T follicular helper cell (primary cell): ENCODE measurements at places on chromosomes 5 and 9.
A peak's percentile ranks its signal among the peaks of the same experiment; 100 is the strongest.

GRCh38 chr5:179115307-179115706 is 55.1 kb downstream of the ZNF354C start:
- no peak for DNase-seq

GRCh38 chr5:34717426-34718327 is 61.5 kb downstream of the RAI14 start:
- DNase-seq, result no peak

- no peak for DNase-seq
Measured at GRCh38 chr5:67013719-67014118, 182.9 kb downstream of the CD180 start.

DNA sequence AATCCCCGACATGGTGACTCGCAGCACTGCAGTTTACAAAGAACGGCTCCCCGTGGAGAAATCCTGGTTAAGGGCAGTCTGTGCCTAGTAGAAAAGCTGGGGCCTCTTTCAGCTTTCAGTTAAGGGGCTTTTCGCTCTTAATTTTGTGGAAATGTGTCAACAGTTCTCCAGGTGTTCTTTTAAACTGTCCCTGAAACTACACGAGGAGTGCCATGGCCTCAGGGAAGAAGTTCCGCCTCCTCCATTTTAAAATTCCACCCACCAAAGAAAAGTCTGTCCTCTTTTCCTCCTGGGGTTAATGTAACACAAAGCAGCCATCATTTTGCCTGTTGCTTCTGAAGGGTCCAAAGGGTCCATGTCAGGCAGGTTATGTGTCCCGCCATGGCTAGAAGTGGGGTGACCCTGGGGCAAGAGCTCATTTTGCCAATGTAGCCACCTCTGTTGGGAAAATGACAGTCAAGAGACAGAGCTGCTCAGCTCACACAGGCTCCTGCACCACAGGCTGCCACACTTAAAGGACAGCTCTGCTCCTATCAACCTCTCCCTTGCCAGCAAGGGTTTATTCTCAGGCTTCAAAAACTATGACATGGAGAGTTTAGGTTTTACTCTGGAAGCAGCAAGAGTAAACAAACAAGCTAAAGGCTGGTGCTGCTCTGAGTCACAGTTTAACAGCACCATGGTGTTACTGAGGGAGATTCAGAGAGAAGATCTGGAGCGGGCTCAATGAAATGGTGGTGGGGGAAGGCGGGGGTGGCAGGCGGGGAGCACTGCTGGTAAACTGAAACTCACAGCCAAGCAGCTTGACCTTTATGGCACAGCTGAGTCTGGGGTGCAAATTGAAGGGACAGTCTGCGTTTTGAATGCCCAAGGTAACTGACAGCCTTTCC is 3.2 kb downstream of the WHRN start:
- no peak for DNase-seq

GRCh38 chr5:89956838-89957237 is 452.7 kb downstream of the CETN3 start:
- no peak for DNase-seq

DNA sequence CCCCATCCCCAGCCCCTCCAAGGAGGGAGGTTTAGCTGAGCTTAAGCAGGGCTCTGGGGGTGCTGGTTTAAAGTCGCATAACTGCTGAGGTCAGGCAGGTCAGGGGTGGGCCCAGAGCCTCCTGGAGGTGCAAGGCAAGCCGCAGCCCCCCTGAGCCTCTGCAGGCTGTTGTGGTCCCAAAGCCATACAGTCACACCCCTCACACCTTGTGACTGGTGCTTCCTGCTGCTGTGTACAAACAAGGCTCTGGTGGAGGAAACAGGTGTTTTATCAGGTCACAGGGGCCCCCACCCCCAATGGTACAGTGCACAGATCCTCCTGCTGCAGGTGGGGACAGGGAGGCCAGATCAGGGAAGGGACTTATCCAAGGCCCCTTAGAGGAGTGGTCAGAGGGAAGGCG is 8.0 kb downstream of the TCF7 start:
- DNase-seq, result peak; percentile 58

- DNase-seq, result no peak
Measured at GRCh38 chr9:125746774-125747052, 460 bp upstream of the PBX3 start.

DNA sequence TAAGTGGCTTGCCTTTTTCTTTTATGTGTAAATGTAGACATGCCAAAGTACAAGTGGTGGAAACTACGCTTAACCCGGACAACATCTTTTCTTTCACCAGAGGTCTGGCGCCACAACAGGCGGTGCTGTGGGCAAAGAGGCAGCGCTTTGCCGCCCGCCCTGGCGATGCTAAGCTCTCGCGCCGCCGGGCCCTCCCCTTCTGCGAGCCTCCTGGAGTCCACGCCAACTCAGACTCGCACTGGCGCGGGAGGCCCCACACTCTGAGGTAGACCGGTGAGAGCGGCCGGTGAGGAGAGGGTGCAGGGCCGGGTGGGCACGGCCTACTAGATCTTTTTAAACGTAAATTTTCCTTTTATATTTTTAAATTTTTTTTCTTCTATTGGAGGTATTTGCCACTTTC is 2253.1 kb upstream of the C9orf72 start:
- DNase-seq, result no peak

- DNase-seq, result no peak
Measured at GRCh38 chr5:142904416-142904815, 134.2 kb downstream of the ARHGAP26 start.

GRCh38 chr5:152376886-152377285 is 28.2 kb downstream of the NMUR2 start:
- no peak for DNase-seq

GRCh38 chr5:160266752-160267345 is 37.5 kb downstream of the FABP6 start:
- DNase-seq, result no peak

DNA sequence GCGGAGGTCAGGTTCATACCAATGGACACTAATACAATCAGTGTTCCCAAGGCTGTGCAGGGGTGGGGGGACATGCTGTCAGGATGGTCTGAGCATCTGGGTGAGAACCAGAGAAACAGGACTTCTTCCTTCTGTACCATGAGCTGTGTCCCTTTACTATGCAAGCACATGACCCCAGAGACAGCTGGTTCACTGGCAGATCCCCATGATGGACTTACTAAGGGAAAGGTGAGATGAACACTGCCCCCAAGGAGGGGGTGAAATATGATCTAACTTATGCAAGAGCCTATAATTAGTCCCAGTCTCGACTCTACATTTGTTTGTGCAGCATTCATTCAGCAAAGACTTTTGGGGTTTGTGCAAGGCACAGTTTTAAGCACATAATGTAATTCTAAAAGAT is 91.4 kb downstream of the LIFR start:
- no peak for DNase-seq

DNA sequence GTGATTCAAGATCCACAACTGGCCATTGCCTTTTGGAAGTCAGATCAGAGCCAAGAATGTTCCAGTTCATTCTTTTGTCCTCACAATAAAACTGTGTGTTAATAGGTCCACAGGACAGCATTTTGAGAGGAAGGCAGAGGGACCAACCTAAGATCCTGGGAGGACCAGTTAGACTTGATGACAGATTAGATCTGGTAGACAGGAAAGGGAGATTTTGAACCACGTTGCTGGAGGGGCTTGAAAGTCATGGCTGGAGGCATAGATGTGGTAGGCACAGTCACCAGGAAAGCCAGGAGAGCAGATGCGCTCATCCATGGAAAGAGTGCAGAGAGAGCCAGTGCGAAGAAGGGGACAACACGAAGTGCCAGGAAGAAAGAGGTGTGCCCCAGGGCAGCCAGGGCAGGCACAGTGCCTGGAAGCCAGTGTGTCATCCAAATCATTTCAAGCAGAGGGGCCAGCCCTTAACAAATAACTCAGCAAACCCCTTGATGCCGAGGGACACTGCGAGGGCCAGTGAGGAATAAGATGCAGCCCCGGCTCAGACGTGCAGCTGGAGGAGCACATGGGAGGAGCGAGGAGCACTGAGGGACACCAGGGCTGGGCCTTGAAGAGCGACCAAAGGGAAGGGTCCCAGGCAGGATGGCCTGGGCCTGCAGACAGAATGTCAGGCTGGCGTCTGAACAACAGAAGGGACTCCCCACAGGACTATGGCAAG is 12.8 kb upstream of the SLC2A8 start:
- DNase-seq, result no peak

DNA sequence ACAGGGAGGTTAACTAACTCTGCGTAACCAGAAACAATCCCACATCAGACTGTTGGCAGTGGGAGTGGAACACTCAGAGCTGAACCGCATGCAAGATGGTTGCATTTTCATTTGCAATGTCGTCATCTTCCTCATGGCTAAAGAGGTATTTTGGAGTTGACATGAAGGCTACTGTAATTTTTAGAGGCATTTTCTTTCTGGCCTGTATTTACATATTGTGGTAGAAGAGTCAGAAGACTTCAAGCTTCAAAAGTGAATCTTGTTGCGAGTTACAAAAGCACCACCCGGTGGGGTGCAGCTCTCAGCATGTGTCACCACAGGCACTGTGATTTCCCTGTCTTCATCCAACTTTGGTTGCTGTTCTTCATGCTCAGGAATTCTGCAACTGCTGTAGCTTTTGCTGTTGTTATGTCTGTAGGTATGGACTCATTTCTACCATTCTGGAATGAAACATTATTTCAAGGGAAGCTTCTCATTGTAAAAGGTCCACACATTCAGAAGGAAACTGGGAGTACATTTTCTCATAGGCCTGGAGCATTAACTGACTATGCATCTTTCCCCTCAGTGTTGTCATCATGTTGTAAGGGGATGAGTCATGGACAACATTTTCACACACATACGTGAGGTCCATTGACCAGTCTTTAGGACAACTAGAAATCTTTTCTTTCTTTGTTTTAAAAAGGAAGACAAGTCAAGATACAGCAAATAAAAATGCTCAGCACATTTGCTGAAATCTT is 35.4 kb upstream of the GDNF start:
- no peak for DNase-seq

- DNase-seq, result no peak
Measured at GRCh38 chr9:105901514-105902109, 207.3 kb downstream of the TMEM38B start.

GRCh38 chr5:35826056-35826455 is 30.6 kb upstream of the IL7R start:
- no peak for DNase-seq

- DNase-seq, result no peak
Measured at GRCh38 chr5:1660511-1660910, 136.8 kb upstream of the LPCAT1 start.

DNA sequence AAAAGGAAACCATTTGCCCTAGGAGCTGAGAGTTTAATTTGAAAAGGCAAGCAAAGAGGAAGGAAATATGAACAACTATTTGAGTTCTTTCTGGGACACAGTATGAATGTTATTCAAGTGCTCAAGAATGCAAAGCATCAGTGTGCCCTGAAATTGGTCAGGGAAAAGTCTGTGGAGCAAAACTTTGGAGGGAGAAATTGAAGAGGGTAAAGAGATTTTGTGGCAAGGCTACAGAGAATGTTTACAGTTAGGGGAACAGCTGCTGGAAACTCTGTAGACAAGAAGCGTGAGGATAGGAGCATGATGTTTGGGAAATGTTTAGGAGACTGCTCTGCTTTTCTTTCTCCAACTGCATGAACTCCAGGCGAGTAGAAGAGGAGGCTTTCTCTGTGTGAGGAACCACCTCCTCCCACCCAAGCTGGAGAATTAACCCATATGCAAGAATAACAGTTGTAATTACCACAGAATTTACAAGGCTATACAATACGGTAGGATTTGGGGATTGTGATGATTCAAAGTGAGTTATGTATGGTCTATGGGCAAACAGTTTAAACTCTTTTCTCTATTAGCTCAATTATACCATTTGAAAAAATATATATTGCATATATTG is 75.4 kb upstream of the IL7R start:
- DNase-seq, result no peak

DNA sequence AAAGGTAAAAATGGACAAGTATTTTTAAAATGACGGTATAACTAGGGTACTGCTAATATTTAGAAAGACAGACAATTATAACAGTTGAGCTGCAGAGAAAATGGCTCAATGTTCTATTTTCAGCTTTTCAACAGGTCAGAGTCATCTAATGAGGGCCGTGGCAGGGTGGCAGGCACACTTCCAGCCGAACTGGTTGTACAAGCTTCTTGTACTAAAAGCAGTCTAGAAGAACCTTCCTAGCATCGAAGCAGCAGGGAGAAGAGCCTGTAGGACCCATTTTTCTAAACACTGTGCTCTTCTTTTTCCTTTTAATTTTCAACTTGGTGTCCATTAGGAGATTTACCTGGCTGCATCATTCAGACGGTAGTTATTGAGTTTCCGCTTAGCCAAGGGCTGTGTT is 85.6 kb downstream of the SLC28A3 start:
- DNase-seq, result no peak

DNA sequence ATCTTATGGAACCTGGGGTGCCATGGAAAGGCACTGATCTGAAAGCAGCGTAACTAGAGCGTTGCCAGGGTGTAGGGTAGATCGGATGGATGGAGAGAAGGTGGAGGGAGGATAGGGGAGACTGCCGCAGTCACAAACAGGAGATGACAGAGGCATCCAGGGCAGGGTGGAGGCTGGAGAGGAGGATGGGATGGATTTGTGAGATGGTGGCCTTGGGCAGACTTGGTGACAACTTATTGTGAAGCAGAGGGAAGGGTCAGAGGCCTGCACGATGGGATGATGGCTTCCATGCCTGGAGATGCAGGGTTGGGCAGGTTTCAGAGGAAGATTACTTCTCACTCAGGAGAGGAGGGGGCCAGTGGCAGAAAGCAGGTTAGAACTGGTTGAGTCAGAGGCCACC is 2.4 kb downstream of the GLIPR2 start:
- no peak for DNase-seq

DNA sequence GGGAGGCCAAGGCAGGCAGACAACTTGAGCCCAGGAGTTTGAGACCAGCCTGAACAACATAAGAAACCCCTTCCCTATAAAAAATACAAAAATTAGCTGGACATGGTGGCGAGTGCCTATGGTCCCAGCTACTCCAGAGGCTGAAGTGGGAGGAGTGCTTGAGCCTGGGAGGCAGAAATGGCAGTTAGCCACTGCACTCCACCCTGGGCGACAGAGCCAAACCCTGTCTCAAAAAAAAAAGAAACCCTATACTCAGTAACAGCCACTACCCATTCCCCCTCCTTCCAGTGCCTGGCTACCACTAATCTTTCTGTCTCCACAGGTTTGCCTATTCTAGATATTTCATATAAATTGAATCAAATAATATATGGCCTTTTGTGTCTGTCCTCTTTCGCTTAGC is 14.3 kb upstream of the SIL1 start:
- DNase-seq, result no peak

GRCh38 chr5:76250463-76250862 is 152.6 kb upstream of the IQGAP2 start:
- no peak for DNase-seq

- DNase-seq, result no peak
Measured at GRCh38 chr9:4862506-4863250, 69.9 kb downstream of the RCL1 start.

- no peak for DNase-seq
Measured at GRCh38 chr9:108434502-108434901, 421.3 kb downstream of the ACTL7B start.

DNA sequence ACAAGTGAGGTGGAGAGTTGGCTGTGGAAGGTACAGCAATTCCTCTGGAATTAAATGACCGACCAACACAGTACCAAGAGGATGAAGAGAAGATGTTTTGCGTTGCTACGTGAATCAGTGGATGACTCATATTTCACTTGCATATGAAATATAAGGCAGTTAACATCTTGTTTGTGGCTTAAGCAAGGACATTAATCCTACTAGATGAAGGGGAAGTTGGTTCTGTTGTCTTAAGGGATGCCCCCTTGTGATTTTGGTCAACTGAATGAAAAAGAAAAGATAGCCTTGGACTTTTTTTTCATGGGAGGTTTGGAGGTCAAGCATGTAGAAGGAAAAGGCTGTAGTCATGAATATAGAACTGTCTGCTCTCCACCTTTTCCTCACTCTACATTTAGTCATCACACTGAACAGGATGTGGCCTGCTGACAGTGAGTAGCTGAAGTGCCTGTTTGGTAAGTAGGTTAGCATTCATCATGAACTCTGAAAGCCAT is 33.9 kb downstream of the VLDLR start:
- DNase-seq, result no peak
